ENCODE measurements at places on chromosomes 5 and 9.

DNA sequence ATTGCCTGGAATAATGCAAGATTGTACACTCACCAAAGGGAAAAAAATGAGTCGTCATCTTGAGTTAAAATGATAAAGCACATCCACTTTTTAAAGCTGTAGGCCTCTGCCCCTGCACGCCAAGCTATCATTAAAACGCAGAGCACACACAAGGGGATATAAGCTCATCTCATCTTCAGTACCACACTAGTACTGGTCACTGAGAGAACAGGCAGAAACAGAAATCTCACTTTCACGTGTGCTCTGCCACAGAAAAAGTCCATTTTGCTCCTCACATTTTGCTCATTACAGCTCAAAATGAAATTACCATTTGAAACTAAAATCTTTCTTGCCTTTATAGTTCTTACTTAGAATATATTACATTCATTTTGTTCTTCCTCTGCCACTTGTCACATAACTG, 99.2 kb upstream of the SLC30A5 start:
- no peak for DNase-seq

- DNase-seq, result no peak
Observed at GRCh38 chr9:86246752-86247161, 12.7 kb downstream of the C9orf153 start.

DNA sequence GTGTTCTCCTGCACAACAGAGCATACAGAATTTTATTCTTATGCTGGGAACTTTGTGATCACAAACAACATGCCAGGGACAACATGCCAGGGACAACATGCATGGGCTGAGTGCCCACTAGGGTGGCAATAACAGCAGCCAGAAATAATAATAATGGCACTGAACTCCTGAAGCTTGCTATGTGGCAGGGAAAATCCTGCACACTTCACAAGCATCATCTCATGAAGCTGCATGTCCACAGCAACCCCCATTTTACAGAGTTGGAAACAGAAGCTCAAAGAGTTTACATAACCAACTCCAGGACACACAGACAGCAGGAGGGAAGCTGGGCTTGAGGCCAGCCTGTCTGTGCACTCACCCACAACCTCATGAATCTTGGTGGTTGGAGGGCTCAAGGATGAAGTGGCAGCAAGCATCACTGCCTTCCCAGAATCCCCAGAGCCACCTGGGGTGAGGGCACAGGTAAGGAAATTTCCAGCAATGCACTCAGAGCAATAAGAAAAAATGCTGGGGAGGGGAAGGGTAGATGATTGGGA, 111.4 kb downstream of the GABBR2 start:
- no peak for DNase-seq

GRCh38 chr9:99505936-99506335, 283.9 kb downstream of the SEC61B start:
- DNase-seq, result no peak

GRCh38 chr9:123322273-123323195, 33.5 kb upstream of the CRB2 start:
- peak; percentile 92 for DNase-seq

DNA sequence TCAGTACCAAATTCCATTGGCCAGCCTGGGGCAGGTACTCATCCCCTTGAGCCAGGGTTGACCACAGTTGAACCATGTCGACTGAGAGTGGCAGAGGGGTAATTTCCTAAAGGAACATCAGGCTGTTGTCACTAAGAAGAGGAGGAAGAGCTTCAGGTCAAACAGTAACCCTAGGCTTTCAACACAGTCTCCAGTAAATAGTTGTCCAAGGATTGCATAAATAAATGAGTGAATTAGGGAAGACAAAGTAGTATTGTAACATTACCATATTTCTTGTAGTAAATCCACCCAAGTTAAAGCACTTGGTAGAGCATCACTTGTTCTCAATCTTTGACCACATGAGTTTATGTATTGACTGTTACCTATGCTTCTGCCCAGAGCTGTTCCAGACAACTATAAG, 7.4 kb downstream of the PSAT1 start:
- no peak for DNase-seq

- no peak for DNase-seq
Observed at GRCh38 chr5:102773133-102773532, 18.0 kb downstream of the PAM start.

GRCh38 chr5:36982146-36982545, 105.6 kb downstream of the NIPBL start:
- DNase-seq, result no peak

DNA sequence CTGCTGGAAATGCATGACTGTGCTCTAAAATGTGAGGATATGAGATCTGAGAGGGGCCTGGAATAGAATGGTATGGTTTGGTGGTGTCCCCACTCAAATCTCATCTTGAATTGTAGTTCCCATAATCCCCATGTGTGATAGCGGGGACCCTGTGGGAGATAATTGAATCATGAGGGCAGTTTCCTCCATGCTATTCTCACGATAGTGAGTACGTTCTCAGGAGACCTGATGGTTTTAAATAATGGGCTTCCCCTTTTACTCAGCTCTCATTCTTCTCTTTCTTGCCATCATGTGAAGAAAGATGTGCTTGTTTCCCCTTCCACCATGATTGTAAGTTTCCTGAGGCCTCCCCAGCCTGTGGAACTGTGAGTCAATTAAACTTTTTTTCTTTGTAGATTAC, 133.6 kb upstream of the ADAMTS16 start:
- DNase-seq, result no peak

DNA sequence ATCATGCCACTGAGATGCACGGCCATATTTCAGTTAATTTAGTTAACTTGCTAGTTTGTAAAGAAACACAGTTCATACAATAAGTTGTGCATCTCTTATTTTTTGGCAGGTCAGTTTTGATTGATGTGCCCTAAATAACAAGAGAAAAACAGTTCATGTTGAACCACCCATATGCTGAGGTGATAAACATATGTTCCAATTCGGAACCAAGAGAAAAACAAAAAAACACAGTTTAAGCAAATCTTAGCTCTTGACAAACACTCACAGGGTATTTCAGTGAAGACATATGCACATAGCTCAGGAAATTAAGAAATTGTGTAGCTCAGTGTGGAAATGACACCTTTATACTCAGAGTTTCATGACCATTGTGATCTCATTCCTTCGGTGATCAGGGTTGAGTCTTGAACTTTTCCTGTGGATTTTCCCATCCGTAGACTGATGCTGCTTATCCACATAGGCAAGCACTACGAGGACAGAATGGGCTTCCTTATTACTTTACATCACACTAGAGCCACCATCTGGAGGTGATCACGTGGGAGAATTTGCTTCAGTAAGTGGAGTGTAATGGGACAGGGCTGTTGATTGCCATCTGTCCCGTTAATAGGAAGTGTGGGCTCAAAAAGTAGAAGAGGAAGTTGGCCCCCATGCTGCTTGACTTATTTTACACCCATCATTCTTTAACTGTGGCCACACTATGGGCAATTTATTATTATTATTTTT, 773.0 kb downstream of the MTRR start:
- no peak for DNase-seq

- no peak for DNase-seq
Observed at GRCh38 chr5:40171971-40172370, 507.7 kb upstream of the PTGER4 start.

DNA sequence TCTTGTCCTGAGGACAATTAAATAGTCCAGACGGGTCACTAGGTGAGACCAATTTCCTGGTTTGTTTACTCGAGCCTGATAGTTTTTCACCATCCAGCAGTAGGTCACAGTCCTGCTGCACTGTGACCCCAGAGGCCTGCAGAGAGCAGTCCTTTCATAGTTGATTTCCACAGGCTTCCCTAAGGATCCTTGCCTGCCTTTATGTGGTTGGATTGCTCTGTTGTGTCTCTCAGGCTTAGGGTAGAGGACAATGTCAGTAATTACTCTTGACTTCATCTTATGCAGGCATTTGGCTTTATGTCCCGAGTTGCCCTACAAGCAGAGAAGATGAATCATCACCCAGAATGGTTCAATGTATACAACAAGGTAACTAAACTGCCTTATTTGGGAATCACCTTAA, 9.0 kb upstream of the CATSPER3 start:
- DNase-seq, result no peak

DNA sequence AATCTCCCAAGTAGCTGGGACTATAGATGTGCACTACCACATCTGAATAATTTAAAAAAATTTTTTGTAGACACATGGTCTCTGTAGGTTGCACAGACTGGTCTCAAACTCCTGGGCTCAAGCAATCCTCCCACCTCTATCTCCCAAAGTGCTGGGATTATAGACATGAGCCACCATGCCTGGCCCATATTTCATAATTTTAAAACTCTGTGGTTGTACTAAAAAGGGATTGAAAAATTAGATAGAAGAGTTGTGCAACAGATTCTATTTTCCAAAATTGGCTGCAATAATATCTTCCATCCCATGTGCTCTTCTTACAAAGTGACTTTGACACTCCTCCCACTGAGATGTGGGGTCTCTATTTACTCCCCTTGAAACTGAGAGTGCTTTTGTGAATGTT, 7.6 kb upstream of the UHRF2 start:
- DNase-seq, result no peak

GRCh38 chr9:68704498-68704813, 584 bp upstream of the PIP5K1B start:
- no peak for DNase-seq

- DNase-seq, result no peak
Observed at GRCh38 chr5:133916479-133916878, 51.9 kb downstream of the C5orf15 start.

- DNase-seq, result peak; percentile 46
Observed at GRCh38 chr5:172806897-172807672, 27.0 kb upstream of the ERGIC1 start.

DNA sequence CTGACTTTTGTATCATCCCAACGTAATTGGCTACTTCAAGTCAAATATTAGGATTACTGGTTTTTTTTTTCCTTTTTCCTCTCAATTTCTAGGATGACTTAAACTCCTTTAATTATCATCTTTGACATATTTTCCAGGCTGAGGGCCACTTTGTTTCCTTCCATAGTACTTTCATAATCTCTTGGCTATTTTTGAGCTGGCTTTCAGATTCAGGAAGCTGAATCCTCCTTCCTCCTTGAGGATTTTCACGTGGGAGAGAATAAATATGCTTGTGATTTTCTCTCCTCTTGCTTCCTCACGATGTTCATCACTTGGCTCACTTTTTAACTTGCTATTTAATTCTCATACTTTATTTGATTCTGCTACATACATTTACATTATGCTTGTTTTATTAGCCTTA, 88.1 kb downstream of the ITGA1 start:
- DNase-seq, result no peak

- DNase-seq, result no peak
Observed at GRCh38 chr5:142610176-142611001, 75.5 kb downstream of the FGF1 start.

DNA sequence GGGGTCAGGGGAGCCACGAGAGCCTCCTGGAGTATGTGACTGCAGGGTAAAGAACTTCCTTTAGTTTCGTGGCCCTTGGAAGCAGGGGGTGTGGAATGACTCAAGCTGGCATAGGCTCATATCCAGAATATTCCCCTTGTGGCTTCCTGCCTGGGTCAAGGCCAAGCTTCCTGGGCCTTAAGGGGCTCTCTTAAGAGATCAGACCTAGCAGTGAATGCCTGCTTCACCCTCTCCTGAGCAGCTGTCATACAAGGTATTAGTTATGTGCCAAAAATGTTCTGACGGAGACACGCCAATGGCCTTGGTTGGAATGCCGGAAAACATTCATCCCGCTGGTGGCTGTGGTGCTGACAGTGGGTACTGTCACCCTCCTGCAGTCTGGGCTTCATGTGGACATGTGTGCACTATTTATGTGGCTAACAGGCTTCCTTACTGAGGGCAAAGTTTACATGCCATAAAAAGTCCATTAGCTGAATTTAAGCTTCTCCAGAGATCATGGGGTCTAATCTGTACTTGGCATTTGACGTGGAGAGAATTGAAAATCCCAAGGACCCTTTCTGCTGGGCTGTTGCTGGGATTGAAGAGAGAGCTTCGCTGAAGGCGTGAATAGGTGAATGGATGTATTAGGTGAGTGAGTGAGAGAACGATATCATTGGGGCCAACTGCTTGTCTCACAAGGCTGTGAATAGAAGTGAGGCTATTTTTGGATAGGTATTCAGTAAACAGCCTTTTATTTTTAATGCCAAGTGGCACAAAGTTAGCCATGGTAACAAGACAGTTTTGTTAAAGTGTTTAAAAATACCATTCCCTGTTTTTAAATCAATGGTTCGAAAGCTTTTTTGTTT, 156.8 kb downstream of the MACROH2A1 start:
- DNase-seq, result no peak

Data from T-helper 2 cell (primary cell).